ENCODE measurements at places on chromosomes 11 and 22. TPM values are rescaled to one million over a fixed set of nuclear protein-coding genes. Genes with fewer than 3 reads are reported as not detected.

The CHRM1 gene
- not detected for total RNA-seq

The TCN1 gene
- total RNA-seq = not detected

The PTGDR2 gene
- 9.4 TPM for total RNA-seq

The MFRP gene
- not detected for total RNA-seq

The SOX10 gene
- not detected for total RNA-seq

The MUC15 gene
- not detected for total RNA-seq

The MUC5AC gene
- not detected for total RNA-seq

The NLRP14 gene
- 0.20 TPM for total RNA-seq

The RAB38 gene
- 1.8 TPM for total RNA-seq

The CRYBA4 gene
- not detected for total RNA-seq

The KMT5B gene
- total RNA-seq = 17.2 TPM

The SHISA8 gene
- total RNA-seq = not detected

The ART1 gene
- total RNA-seq = not detected

The LARGE2 gene
- not detected for total RNA-seq

The SPINDOC gene
- total RNA-seq = 16.4 TPM

The RFPL2 gene
- not detected for total RNA-seq

The SEC14L6 gene
- total RNA-seq = not detected

The OR4A16 gene
- not detected for total RNA-seq

The PKDREJ gene
- not detected for total RNA-seq

The XBP1 gene
- 93.3 TPM for total RNA-seq

The GPHA2 gene
- not detected for total RNA-seq

The SSH3 gene
- total RNA-seq = 10.3 TPM

The POU2AF1 gene
- not detected for total RNA-seq

The RRP7A gene
- total RNA-seq = 58.6 TPM

The BEST1 gene
- total RNA-seq = 4.8 TPM

The TMEM151A gene
- total RNA-seq = 0.20 TPM

The MAJIN gene
- not detected for total RNA-seq

The KCTD14 gene
- 1.5 TPM for total RNA-seq

The HTR3A gene
- not detected for total RNA-seq

The MMP12 gene
- total RNA-seq = 0.59 TPM

The SDHD gene
- total RNA-seq = 148 TPM

The PPARA gene
- total RNA-seq = 19.5 TPM

The GTSE1 gene
- 8.8 TPM for total RNA-seq

The B3GAT1 gene
- not detected for total RNA-seq

The CHRM4 gene
- total RNA-seq = not detected

The TTC28 gene
- total RNA-seq = 20.2 TPM

The TRIM51G gene
- not detected for total RNA-seq

The RCOR2 gene
- 2.7 TPM for total RNA-seq

The INS gene
- not detected for total RNA-seq

The MMP8 gene
- not detected for total RNA-seq

The CASP5 gene
- not detected for total RNA-seq

The OR4C3 gene
- total RNA-seq = not detected

The OVOL1 gene
- not detected for total RNA-seq

The NAV2 gene
- total RNA-seq = 29.8 TPM

Data from subcutaneous preadipocyte (primary cell).